CD4-positive, alpha-beta T cell treated with Interleukin-10 for 1 hour (primary cell): ENCODE measurements at places on chromosomes 4 and X.

- DNase-seq = no peak
These were observed 177.3 kb upstream of the EMCN start for GRCh38 chr4:100695039-100695654.

- DNase-seq = no peak
These were observed 20.3 kb downstream of the SMS start for GRCh38 chrX:21960569-21961541.

GRCh38 chr4:184384810-184385557, 89.4 kb downstream of the IRF2 start:
- DNase-seq = no peak

DNA sequence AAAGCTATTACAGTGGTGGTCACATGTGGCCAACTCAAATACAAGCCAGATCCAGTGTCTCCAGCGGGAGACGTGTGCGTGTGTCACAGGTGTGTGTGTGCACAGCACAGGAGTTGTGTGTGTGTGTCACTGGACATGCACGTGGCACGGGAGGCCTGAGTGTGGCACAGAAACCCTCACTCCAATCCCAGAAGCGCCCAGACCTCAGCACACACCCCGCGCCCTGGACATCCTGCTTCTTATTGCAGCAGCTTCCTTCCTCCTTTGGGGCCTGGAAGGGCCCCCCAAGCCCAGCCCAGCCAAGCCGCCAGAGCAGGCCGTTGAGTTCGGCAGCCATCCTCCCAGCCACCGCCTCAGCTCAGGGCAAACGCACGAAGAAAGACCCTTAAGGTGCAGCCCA, 37.9 kb downstream of the ACOX3 start:
- no peak for DNase-seq

GRCh38 chr4:164538097-164538496, 215.8 kb upstream of the SMIM31 start:
- no peak for DNase-seq

- no peak for DNase-seq
These were observed 4.1 kb upstream of the CD99L2 start for GRCh38 chrX:150902434-150903109.

DNA sequence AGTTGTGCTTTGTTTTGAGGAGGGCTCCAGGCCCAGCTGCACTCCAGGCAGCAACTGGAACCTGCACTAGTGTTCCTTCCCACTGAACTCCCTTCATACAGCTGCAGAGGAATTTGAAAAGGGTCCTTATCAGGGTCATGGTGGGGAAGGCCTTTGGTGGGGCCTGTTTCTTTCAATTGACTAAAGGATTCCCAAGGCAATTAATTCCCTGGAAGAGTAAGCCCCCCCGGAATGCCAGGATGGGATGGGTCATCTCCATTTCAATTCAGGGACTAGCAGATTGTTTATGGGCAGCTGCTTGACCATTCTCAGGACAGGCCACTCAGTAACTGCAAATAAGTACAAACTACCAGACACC, 45.3 kb downstream of the TSC22D3 start:
- no peak for DNase-seq

- no peak for DNase-seq
These were observed 42.3 kb downstream of the QRFPR start for GRCh38 chr4:121338518-121338917.
